ENCODE measurements at places on chromosomes 4 and X.
A peak's percentile ranks its signal among the peaks of the same experiment; 100 is the strongest.

DNA sequence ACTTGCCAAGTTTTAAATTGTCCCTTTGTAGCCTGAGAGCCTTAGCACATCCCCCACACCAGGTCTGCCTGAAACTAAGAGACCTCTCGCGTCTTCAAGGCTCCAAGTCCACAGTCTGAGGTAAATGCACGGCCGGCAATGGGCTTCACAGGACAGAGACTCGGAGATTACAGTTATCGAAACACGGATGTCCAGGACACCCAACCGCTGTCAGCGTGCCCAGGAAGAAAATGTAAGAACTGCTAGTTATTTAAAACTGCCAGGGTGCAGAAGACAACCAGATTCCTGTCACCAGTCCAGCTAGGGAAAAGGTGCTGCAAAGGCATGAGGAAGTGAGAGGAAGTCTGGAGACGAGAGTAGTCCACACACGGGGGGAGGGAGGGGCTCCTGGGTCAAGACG, 28.9 kb downstream of the ZNF827 start:
- no peak for DNase-seq

DNA sequence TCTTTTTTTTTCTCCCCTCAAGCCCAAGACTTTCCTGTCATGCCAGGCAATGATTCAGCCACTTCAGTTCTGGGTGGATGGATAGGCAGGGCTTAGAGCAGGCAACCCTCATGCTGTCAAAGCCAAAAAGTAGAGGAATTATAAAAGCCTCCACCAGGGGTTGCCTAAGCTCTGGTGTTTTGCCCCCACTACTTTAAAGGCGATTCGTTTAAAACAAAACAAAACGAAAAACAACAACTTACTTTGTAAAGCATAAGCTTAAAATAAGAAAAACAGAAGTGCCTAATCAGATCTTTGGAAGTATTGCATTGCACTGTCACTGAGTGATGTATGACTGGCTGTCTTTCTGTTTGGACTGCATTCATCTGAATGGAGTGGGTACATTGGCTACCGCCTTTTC, 5.3 kb upstream of the IDS start:
- no peak for DNase-seq

GRCh38 chr4:174217273-174218126, 66.0 kb downstream of the FBXO8 start:
- peak; percentile 61 for DNase-seq

GRCh38 chr4:38091636-38092035, 131.4 kb downstream of the PTTG2 start:
- no peak for DNase-seq

DNA sequence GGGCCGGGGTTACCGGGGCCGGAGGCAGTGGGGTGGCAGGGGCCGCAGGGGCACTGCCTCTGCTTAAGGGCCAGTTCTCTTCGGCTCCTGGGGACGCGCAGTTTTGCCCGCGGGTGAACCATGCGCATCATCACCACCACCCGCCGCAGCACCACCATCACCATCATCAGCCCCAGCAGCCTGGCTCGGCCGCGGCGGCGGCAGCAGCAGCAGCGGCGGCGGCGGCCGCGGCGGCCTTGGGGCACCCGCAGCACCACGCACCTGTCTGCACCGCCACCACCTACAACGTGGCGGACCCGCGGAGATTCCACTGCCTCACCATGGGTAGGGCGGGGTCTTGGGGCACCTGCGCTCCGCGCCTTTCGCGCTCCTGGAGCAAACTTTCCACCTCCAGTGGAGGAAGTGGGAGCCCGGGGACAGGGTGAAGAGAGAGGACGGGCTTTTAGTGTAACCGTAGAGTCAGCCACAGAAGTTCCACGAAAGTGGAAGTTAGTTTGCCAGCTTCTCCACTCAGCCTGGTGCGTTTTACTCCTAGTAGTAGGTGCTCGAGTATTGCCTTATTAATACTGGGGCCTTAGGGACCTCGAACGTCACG, 729 bp downstream of the GSX2 start:
- DNase-seq, result no peak

DNA sequence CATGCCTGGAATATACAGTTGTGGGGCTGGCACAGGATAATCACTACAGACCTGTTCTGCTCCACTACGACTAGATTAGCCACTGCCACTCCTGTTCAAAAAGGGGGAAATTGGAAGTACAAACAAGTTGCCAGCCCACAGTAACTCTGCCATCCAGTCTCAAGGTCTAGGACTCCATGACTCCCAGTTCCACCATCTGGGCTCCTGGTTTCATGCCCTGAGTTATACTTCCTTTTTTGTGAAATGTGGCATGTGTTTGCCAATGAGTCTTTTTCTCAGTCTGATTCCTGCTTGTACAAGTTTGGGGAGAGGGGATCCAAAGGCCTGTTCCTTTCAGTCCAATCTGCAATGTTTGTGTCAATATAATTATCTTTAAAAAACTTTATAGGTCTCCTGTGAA, 1.0 kb upstream of the BLOC1S4 start:
- no peak for DNase-seq

DNA sequence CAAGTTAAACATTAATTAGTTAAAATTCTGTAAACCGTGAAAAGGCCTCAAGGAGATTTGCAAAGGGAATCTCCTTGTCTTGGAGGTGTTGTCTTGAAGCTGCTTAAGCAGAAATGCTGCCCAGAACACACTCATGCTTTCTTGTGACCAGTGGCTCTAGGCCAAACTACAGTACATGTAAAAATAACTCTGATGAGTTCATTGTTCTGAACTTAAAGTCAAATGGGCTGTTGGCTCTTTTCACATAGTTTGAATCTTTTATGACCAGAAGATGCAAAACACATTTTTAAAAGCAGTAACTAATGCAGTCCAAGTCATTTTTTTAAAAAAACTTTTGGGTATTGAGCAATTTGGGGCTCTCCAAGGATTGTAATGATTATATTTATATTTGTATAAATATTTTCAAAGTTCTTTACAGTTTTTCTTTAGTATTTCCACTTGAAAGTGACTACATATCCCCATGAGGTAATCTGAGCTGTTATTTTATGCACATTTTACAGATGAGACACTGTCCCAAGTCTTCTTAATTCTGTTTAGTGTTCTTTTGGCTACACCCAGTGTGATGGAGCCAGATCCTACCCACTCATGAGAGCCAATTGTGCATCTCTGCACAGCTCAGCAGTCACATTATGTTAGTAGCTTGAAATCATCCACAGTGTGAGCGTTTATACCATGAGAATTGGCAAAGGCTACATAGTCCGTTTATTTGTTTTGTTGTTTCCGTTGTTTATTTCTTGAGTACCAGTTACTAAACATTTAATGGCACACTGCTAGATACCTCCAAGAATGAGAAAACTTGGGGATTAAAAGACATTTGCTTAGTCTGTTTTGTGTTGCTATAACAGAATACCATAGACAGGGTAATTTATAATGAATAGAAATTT, 112.8 kb upstream of the ATXN3L start:
- DNase-seq, result peak; percentile 70

- DNase-seq, result no peak
Measured at GRCh38 chr4:99759988-99760387, 56.6 kb upstream of the DAPP1 start.

GRCh38 chr4:58669783-58670182, 1559.6 kb upstream of the IGFBP7 start:
- peak; percentile 12 for DNase-seq

- DNase-seq, result no peak
Measured at GRCh38 chrX:1394731-1395501, 3.0 kb upstream of the SLC25A6 start.

DNA sequence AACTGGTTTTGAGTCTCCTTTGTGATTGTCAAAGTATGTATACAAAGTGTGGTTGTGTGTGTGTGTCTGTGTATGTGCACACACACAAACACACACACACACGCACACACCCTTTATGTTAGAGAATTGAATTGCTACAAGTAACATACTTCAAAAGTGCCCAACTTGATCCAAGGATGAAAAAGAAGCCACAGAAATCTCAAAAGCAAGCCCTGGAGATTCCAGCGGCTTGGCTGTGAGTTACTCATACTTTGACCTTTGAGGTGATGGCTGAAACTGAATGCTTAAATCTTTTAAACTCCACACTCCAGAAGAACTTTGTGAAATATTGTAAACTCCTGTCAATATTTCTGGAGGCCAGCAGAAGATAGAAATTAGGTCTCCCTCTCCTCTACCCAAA, 168.4 kb upstream of the NRK start:
- DNase-seq, result no peak

- DNase-seq, result no peak
Measured at GRCh38 chr4:155430895-155431795, 54.4 kb upstream of the MAP9 start.

- peak; percentile 38 for DNase-seq
Measured at GRCh38 chr4:168847771-168848502, 162.1 kb downstream of the CBR4 start.

DNA sequence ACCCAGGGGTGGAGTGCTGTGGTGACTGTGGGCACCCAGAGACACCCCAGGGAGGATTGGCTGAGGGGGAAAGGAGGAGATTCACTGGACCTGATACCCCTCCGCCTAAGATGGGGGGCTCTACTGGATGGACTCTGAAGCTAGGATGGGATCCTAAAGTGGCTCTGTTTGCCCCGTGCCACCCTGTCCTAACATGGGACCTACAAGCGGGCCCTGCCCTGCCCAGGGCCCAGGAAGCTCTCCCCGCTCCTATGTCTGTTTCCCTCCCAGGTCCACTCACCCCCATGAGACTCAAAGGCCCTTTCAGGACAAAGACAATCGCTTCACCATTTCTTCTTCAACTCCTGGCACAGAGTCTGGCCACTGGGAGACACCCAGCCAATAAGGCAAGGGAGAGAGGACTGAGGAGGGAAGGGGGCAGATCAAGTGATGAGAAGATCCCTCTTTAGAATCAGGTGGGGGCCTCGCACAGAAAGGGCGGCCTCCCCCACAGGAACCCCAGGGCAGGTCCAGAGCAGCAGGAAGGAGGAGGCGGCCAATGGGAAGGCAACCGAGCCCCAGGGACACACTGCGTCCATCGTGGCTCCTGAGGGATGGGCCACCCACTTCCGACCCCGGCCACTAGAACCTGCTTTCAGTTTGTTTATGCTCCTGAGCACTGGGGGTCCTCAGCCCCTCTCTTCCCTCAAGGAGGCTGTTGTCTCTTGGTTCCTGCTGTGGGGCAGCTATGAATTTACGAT, 155.4 kb downstream of the AFAP1 start:
- no peak for DNase-seq

GRCh38 chr4:118994030-118994429, 105.4 kb downstream of the SYNPO2 start:
- no peak for DNase-seq

DNA sequence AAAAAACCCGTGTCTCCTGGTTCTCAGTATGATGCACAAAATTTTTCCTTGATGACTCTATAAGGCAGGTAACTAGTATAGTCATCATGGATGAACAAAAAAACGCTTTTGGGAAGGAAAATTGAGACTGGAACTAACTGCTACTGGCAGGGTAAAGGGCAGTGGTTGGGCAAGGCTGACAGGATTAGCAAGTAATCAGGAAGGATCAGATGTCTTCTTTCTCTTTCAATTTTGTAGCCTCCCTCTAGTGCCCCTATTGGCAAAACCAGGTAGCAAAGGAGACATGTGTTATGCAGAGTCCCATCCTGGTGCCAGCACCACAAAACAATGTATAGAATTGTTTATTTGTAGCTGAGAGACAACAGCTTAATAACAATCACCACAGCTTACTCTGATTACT, 12.8 kb upstream of the SLITRK4 start:
- peak; percentile 5 for DNase-seq

GRCh38 chrX:17192106-17192505, 182.9 kb upstream of the NHS start:
- no peak for DNase-seq

DNA sequence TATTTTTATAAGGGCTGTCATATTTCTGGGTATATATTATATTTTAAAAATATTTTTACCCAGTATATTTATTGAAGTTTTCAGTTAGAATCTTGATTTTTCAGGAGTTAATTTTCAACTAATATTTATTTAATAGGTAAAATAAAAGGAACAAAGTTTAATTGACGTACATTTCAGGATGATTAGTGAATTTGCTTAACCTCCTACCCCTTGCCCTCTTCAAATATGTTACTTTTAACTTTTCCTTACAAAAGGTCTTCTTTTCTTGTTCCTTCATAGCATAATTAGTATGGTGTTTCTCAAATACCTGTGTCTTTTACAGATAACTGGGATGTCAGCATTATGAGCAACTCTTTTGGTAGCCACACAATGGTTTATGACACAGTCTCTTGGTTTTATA, 24.8 kb upstream of the MSMO1 start:
- DNase-seq, result no peak

DNA sequence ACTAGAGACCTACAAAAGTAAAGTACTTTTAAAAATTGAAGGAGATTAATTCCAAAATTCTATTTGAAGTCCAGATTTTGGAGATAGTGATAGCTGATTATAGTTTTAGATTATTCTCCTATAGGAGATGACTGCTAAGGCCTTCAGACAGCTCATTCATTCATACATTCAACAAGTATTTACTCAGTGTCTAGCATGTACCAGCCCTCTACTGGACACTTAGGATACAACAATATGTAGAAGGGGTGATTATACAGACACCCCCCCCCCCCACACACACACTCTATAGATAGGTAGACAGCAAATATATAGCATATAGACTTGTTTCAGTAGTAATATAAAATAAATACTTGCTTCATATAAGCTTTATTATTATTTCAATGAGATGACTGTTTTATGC, 60.4 kb upstream of the TAF9B start:
- DNase-seq, result peak; percentile 7

Data from COLO829 (cell line).